Psoas muscle (tissue), 8 donors: ENCODE measurements at places on chromosomes 3 and 15. TPM values are rescaled to one million over a fixed set of nuclear protein-coding genes. Genes with fewer than 3 reads are reported as not detected.
A peak's percentile ranks its signal among the peaks of the same experiment; 100 is the strongest.

CPN2 gene
- polyA plus RNA-seq = not detected

DNA sequence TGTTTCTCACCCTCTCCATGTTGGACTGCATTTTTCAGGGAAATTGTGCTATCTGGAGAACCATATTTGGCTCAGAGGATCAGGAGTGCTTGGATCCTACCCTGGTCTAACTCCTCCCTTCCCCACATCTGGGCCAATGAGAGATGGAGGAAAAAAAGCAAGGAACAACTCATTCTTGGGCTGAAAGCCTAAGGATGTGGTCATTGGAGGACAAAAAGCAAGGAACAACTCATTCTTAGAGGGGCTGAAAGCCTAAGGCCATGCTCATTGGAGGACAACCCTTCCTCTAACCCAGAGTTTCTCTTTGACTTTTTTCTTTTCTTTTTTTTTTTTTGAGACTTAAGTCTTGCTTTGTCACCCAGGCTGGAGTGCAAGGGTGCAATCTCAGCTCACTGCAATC is 48.6 kb upstream of the CHRNB4 start:
- peaks cover 4% of the 10 kb centered on the region for H3K4me1 ChIP-seq
- H3K4me3 ChIP-seq = no peak overlapping the region
- H3K36me3 ChIP-seq = no peaks in the 10 kb centered on the region
- DNase-seq = no peak
- H3K27me3 ChIP-seq = no peaks in the 10 kb centered on the region

- no peak for DNase-seq
- H3K27ac ChIP-seq = no peak overlapping the region
- no peaks in the 10 kb centered on the region for H3K4me1 ChIP-seq
- H3K36me3 ChIP-seq = no peaks in the 10 kb centered on the region
These were observed 27.0 kb downstream of the NSMCE3 start for GRCh38 chr15:29242456-29243242.

- no peaks in the 10 kb centered on the region for H3K27me3 ChIP-seq
- no peaks in the 10 kb centered on the region for H3K4me1 ChIP-seq
- no peak overlapping the region for H3K4me3 ChIP-seq
- no peaks in the 10 kb centered on the region for H3K36me3 ChIP-seq
- DNase-seq = no peak
- no peak overlapping the region for H3K27ac ChIP-seq
These were observed 15.3 kb upstream of the TNFSF10 start for GRCh38 chr3:172538368-172539151.

DNA sequence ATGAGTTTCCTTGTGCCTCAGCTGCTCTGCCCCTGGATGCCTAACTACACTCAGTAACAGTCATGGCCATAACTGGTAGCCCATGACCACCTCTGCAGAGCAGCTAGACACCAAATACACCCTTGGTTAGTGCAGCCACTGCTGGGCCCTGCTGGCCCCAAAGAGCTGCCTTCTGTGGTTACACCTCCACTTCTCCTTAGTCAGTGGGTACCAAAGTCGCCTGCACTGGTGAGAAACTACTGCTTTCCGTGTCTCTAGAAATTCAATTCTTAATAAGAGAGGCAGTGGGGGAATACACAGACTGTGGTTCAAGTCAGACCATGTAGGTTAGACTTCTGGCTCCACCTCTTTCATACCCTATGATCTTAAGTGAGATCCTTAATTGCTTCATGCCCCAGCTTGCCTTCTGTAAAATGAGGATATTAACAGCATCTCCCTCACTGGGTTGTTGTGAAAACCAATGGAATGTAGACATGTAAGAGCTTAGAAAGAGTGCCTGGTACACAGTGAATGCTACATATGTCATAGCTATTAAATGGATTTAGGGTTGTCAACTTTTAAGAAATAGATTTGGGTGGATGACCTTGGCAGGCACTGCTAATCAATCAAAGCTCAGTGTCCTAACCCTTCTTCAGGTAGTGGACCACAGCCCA is 18.2 kb downstream of the HEG1 start:
- H3K4me3 ChIP-seq = no peak overlapping the region
- H3K36me3 ChIP-seq = no peaks in the 10 kb centered on the region
- no peak overlapping the region for H3K27ac ChIP-seq
- H3K4me1 ChIP-seq = peaks cover 36% of the 10 kb centered on the region
- no peak for DNase-seq
- H3K27me3 ChIP-seq = no peaks in the 10 kb centered on the region

DNA sequence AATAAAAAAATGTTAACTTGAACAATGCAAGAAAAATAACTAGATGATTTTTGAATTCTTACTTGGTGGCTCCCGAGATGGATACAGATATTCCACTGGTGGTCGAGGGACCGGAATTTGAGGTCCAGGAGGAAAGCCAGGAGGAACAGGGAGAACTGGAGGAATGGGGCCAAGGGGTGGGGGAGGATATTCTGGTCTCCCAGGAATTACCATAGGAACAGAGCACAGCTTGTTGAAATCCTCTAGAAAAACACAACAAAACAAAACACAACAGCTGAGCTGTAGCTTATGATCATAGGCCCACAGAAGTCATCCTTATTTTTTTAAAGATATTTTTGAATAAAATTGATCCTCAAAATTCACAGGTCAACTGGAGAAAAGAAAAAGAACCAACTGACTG is 129.4 kb downstream of the FBN1 start:
- H3K4me3 ChIP-seq = no peak overlapping the region
- H3K36me3 ChIP-seq = no peaks in the 10 kb centered on the region
- no peak overlapping the region for H3K27ac ChIP-seq
- no peak for DNase-seq

- no peak overlapping the region for H3K4me3 ChIP-seq
- H3K4me1 ChIP-seq = peaks cover 48% of the 10 kb centered on the region
- no peaks in the 10 kb centered on the region for H3K36me3 ChIP-seq
- H3K27ac ChIP-seq = peak overlapping the region; percentile 44
- H3K27me3 ChIP-seq = no peaks in the 10 kb centered on the region
These were observed 46.0 kb downstream of the UBE3A start for GRCh38 chr15:25392806-25393205.
